ENCODE measurements at places on chromosomes 16 and 17. TPM values are rescaled to one million over a fixed set of nuclear protein-coding genes. Genes with fewer than 3 reads are reported as not detected.

Gene ANKRD40CL
- total RNA-seq: not detected

Gene GPR179
- total RNA-seq: not detected

Gene SOX8
- 0.10 TPM for total RNA-seq

Gene EFNB3
- 0.13 TPM for total RNA-seq

All from mammary microvascular endothelial cell (primary cell).